ENCODE measurements at places on chromosomes 5 and 9. TPM values are rescaled to one million over a fixed set of nuclear protein-coding genes. Genes with fewer than 3 reads are reported as not detected.

Gene PCDHA4
- 0.91 TPM for total RNA-seq

DNA sequence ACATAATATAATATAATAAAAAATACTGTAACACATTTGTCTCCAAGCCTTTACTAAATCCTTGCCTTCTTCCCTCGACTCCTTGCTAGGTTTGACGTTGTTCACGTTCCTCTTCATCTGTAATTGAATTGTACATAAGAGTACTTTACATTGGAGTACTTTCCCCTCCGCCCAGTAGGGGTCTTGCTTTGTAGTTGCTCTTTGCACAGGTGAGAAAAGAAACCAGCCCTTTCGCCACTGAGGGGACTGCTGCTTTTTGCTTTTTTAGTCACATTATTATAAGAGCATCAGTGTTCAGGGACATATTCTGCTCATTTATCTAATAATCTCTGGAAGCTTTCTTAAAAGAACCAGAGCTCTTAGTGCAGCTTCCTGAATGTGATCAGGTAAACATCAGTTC lies 115.0 kb downstream of the CETN3 start:
- no peaks in the 10 kb centered on the region for H3K36me3 ChIP-seq
- no peak overlapping the region for H3K4me3 ChIP-seq
- no peaks in the 10 kb centered on the region for H3K27me3 ChIP-seq
- no peak overlapping the region for H3K27ac ChIP-seq
- DNase-seq, result no peak

Gene CD14
- total RNA-seq, result 4.3 TPM

DNA sequence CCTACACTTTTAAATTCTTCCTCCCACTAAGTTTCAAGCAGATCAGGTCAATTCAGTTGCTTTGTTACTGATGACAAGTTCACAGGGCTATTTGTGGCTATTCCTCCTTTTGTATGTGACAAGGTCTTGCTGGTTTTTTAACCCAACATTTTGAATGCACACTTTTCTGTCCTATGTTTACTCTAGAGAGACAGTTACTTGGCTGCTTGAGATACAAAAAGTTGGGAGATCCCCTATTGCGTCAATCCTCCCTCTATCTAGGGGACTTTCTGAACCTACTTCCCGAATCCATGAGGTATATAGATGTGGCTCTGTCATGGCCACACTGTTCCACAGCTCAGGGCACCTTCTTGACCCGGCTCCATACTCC lies 386.7 kb downstream of the NTRK2 start:
- no peak overlapping the region for H3K4me3 ChIP-seq
- no peak overlapping the region for H3K27ac ChIP-seq
- no peaks in the 10 kb centered on the region for H3K36me3 ChIP-seq
- no peaks in the 10 kb centered on the region for H3K4me1 ChIP-seq

GRCh38 chr9:110076894-110077725 lies 130.8 kb downstream of the C9orf152 start:
- no peaks in the 10 kb centered on the region for H3K36me3 ChIP-seq
- no peaks in the 10 kb centered on the region for H3K4me1 ChIP-seq
- H3K27ac ChIP-seq, result no peak overlapping the region
- DNase-seq, result no peak
- H3K27me3 ChIP-seq, result no peaks in the 10 kb centered on the region
- H3K4me3 ChIP-seq, result no peak overlapping the region
